ENCODE measurements at places on chromosomes 11 and 22.

DNA sequence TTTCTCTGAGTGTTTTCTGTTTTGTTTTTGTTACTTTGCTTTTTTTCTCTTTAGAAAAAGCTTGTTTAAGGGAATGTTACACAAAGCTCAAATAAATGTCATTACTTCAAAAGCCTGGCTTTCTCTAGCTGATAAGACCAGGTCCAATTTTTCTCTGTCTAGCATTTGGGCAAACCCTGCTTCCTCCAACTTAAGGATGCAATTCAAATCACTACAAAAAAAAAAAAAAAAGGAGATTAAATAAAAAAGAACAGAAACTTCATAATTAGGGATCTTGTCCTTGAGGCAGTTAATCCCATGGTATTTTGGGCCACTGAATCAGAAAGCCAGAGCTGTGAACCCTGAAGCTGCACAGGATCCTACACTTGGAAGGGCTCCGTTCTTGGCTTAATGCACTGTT, 480.8 kb upstream of the KIRREL3 start:
- no peak for DNase-seq

DNA sequence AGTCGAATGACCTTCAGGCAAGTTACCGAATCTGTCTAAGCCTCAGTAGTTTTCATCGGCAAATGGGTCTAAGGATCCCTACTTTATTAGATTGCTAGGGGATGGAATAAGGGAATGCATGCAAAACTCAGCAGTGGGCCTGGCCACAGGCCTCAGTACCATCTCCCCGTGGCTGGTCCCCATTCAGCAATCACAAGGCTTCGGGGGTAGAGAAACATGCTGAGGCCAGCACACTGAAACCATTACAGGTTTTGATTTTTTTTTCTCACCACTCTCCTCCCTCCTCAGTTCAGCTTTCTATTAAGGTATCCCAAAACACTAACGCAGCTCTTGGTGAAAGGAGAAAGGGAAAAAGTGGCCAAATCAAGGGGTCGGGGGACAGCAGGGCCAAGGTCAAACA, 11.9 kb downstream of the KIRREL3 start:
- DNase-seq: no peak

- no peak for DNase-seq
These were observed 46.4 kb downstream of the RRP8 start for GRCh38 chr11:6557063-6557462.

DNA sequence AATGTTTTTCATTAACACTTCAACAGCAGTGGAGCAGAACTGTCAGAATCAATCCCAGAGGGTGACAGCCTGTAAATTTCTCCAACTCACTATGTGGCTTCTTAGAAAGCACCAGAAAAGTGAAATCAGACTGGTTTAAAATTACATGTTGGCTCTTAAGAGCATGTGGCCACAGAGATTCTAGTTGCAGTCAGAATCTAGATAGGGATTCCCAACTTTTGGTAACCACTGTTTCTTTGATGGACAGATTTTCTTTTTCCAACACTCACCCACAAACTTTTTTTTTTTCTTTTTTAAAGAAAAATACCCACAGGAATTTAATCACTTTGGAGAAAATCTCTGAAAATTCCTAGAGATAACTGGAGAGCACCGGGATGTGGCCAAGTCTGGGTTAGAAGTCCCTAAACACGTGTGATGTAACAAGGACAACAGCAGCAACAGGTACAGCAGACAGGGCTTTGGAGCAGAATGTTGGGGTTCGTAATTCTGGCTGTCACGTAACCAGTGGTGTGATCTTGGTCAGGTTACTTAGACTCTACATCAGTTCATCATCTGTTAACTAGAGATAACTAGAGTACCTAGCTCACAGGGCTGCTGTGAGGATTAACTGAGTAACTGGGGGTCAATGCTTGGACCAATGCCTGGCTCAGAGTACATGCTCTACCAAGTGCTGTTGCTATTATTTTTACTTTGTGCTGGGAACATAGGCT, 100.1 kb downstream of the NAT10 start:
- no peak for DNase-seq

GRCh38 chr11:125942771-125943428, 2.9 kb upstream of the VSIG10L2 start:
- no peak for DNase-seq

DNA sequence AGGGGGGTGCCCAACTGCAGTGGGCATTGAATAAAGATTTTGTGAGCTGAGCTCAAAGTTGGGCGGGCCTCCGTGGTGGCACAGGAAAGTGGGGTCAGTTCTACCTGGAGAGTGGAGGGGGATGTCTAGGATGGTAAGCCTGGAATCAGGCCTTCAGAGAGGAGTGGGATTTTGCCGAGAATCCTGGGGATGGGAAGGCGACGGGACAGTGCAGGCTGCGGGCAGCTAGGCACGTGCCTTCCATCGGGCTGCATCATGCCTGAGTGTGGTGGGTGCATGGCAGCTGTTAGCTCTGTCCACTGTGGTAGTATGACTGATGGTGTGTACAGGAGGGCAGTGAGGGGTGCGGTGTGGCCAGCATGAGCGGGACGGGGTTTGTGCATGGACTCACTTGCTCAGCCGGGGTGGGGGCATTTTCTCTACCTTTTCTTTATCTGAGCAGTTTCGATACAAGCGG, 3.6 kb downstream of the SHANK3 start:
- no peak for DNase-seq

- no peak for DNase-seq
These were observed 39.3 kb upstream of the PICALM start for GRCh38 chr11:86108191-86108590.

DNA sequence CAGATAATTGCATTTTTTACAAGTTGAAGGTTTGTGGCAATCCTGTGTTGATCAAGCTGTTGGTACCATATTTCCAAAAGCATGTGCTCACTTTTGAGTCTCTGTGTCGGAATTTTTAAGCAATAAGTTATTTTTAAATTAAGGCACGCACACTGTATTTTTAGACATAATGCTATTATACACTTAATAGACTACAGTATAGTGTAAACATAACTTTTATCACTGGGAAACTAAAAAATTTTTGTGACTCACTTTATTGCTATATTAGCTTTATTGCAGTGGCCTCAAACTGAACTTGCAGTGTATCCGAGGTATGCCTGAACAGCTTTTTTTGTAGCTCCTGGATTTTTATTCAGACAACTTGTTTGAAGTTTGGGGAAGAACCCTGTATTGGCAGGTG, 31.3 kb upstream of the RRM1 start:
- DNase-seq: no peak

DNA sequence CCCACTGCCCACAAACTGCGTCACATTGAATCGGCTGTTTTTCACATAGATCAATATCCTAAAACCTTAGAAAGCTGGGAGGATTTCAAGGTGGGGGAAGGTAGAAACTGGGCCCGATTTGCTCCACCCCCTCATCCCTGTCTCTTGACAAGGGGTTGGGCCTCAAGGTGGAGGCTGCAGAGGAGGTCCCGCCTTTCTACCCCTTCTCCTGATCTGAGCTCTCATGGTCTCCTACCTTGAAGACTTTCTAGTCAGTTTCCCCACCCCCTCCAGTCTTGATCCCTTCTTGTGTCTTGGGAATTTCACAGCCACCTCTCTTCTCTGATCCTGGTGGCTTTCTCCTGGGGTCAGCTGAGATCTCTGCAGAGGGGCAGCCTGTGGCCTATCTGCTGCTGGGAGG, 4.5 kb upstream of the STARD10 start:
- no peak for DNase-seq

DNA sequence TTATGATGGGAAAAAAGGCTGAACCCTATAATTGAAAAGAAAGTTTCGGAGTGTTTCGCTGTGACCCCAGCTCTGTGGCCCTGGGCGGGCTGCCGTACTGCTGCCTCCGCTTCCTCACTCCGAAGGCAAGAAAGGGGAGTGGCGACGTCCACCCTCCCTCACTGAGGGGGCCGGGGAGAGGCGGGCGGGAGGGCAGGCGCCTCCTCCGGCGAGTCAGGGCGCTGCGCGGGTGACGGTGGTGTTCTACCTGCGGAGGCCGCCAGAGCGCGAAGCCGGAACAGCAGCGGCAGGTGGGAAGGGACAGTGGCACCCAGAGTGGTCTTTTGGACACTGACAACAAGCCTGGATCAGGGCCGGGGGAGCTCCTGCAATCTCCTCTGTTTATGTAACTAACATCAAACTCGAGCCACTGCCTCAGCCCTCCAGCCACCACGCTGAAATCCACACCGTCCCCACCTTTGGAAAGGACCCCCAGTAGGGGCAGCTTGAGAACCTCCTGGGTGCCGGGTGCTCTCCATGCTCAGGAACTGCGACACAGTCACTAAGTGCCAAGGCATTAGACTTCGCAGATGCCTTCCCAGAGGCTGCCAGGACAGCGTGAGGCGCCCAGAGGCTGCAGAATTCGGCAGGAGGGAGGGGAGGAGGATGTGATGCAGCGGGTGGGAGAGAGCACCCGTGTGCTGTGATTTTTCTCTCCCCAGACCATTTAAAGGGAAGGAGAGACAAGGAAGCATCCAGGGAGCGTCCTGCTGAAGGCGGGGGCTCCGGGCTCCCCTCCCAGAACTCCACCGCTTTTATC, 25.5 kb downstream of the BID start:
- no peak for DNase-seq

GRCh38 chr11:117199916-117200812, 994 bp downstream of the TAGLN start:
- no peak for DNase-seq

DNA sequence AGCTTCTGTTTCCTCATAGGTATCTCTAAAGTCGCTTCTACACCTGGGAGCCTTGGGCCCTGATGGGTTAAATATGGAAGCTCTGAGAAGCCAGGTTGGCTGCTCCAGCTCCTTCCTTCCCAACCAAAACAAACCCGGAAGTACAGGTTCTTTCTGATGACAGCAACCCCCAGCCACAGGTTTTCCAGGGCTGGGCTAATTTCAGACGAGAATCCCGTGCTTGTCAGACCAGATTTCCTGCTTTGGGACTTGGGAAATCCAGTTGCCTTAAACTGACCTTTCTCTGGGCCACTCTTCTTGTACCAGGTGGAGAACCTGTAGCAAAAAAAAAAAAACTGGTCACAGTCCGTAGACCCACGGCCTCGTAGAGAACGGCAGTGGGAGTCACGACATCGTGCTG, 51.9 kb downstream of the RBX1 start:
- DNase-seq: no peak

GRCh38 chr11:37503411-37504059, 905.5 kb upstream of the RAG2 start:
- no peak for DNase-seq

GRCh38 chr11:65412271-65413076, 10.1 kb upstream of the NEAT1 start:
- DNase-seq: no peak

DNA sequence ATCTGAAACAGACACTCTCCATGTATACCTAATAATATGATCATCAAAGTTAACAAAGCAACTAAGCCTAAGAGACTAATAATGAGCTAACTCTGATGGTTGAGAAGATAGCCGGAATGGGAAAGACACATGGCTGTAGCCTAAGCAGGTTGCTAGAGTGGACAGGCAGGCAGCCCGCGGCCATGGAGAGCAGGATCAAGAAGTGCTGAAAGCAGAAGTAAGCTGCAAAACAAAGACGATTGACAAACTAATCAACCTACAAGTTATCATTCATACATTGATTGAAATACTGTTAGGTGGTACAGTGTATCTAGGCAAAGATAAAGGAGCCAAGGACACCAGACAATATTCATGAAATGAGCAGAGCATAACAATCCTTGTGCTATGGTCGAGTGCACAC, 29.3 kb downstream of the SLN start:
- DNase-seq: no peak

DNA sequence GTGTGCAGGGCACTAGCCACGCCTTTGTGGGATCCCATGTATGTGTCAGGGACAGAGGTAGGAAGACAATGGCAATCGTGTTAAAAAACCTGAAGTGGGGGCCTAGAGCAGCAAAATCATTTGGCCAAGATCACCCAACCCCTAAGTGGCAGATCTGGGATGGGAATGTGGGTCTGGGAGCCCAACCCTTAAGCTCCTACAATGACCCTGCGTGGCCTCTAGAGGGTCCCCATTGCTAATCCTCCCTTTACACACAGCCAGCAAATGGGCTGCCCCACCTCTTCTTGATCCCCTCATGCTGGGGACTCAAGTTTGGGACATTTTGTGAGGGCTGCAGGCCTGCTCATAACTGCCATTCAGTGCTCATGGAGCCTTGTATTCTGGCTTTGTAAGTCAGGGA, 73.2 kb upstream of the SUSD2 start:
- DNase-seq: no peak

GRCh38 chr11:111455291-111456085, 56.7 kb downstream of the BTG4 start:
- no peak for DNase-seq

GRCh38 chr11:120424185-120424969, 87.2 kb upstream of the GRIK4 start:
- DNase-seq: no peak

GRCh38 chr11:77214557-77214956, 86.5 kb downstream of the MYO7A start:
- DNase-seq: no peak

GRCh38 chr22:18079706-18080233, 2.0 kb downstream of the PEX26 start:
- DNase-seq: no peak

- DNase-seq: no peak
These were observed 997 bp downstream of the DEAF1 start for GRCh38 chr11:693887-694562.

DNA sequence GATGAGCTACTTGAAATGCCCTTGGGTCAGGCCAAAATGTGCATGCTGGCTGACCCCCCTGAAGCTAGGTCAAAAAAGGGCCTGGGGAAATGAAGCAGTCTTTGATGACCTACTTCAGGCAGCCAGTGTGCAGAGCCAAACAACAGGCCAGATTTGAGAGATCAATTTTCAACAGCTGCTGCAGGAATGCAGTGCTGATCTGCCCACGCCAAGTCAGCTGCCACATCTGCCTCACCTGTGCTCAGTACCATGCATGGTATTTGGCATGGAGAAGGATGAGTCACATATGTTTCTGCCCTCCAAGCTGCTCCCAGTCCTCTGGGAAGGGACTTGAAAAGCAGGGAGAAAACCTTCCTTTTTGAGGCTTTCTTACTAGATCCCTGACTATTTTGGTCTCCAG, 35.8 kb downstream of the MTNR1B start:
- DNase-seq: no peak

GRCh38 chr11:108221911-108222573, 396 bp downstream of the NPAT start:
- peak; percentile 50 for DNase-seq
